NCI-H2171 (cell line): ENCODE measurements at places on chromosomes 2 and 18.
A peak's percentile ranks its signal among the peaks of the same experiment; 100 is the strongest.

GRCh38 chr2:38605298-38605830 is 2.6 kb upstream of the HNRNPLL start:
- no peak for DNase-seq

- peak; percentile 20 for DNase-seq
Measured at GRCh38 chr18:56709463-56709862, 58.3 kb downstream of the WDR7 start.

DNA sequence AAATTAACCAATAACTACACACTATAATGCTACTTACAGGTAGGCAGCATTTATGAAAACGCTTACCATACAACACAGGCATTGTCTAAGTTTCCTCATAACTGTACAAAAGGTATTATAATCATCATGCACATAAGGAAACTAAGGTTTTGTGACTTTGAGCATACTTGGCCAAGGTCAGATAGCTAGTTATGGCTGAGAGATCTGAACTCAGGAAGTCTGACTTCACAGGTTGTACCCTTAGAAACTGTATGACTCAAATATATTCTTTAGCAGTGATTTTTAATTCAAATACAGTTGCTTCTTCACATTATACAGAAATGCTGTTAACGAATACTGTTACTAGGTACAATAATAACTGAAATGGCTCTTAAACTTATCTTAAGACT is 89.3 kb downstream of the TRIP12 start:
- no peak for DNase-seq

DNA sequence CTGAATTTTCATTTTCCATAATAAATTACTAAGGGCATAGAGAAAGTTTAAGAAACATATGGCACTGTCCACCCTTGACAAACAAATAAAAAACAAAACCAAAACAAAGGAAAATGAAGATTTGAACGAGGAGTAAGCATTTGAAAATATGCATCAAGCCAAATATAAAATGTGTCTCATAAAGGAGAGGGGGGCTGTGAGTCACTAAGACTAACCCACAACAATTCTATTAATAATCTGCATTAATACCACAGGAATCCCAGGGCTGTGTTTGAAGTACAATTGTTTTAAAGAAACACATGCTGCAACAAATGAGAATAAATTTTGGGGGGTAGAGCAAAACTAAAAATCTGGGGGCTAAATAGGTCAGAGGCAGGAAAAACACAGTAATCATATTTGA is 53.8 kb upstream of the STK17B start:
- no peak for DNase-seq

DNA sequence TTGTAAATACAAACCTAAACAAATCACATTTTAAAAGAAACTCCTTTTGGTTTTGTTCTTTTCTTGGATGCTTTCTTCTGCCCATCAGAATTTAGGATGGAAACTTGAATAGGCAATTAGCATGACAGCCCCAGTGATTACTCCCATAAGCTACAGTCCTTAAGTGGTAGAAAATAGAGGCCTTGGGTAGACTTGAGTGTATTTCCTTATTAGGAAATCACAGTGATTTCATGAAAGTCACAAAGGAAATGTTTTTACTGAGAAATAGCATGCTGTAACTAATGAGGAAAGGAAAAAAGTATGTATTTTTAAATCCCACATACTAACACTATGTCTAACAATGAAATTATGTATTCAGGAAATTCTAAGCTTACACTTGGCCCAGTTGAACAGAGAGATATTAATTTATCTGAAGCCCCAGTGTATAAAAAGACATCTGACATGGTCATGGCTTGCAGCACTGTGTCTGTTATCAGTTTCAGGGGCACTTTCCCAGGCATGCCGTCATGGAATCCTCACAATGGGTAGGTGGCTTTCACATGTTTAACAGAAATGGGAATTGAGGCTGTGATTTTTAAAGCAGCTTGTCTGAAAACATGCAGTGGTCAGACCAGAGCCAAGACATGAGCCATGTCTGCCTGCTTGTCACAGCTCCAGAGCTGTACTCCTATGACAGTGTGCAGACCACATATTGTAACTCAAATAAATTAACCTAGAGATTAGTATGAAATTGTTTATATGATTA is 79.7 kb upstream of the TRIB2 start:
- DNase-seq: no peak

DNA sequence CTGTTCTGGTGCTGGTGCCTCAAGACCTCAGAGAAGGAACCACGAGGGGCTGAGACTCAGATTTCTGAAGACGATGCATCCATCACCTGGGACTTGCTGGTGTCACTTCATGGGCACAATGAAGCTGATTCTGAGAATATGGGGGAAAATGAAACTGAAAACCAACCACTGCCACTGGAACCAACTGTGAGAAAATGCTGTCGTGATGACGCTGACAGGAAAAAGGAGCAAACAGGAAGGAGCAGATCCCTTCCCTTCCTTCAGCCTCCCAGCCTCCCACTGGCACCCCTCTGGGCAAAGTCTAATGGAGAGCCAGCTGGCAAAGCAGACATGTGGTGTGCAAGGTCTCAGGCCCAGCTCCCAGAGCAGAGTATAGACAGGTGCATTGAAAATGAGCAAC is 109.7 kb downstream of the FOXI3 start:
- DNase-seq: no peak

DNA sequence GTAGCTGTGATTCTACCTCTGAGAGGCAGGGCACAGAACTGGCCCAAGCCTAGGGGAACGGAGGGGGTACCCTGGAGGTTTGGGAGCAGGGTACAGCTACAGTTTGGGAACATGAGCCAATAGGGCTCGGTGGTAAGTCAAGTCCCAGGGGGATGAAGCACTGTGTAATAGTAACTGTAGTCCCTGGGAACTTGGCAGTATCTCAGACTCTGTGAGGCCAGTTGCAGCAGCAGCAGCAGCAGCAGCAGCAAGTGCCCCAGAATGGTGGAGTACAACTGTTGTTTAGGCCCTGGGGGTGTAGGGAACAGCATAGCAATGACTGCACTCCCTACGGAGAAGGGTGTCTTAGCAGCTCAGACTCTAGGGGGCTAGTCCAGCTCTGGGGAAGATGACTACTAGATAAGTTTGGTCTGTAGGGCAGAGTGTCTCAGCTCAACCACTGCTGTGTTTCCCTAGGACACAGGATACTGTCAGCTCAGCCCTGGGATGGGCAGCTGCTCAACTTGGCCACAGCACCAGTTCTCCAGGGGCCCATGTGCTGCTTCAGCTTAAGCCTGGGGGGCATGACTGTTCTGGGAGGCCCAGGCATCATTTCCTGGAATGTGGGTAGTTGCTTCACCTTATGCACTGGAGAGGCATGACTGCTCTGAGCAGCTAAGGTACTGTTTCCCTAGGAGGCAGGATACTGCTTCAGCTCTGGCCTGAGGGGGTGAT is 20.5 kb downstream of the CARF start:
- no peak for DNase-seq

DNA sequence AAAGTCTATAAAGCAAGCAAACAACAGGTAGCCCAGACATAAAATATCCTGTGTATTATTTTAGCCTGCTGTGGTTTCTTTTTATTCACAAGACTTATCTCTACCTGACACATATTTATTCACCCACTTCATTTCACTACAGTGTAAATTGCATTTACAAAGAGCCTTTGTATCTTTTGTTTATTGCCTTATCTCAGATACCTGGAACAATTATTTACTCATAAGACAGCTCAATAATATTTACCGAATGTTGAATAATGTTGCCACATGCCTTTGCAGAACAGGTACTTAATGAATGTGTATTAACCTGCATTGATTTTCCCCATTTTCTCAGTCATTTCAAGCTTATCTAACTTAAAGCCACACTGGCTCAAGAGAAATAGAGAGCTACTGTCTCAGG is 603.6 kb downstream of the FBXO15 start:
- no peak for DNase-seq

- DNase-seq: no peak
Measured at GRCh38 chr2:96108151-96108540, 8.2 kb downstream of the ADRA2B start.

DNA sequence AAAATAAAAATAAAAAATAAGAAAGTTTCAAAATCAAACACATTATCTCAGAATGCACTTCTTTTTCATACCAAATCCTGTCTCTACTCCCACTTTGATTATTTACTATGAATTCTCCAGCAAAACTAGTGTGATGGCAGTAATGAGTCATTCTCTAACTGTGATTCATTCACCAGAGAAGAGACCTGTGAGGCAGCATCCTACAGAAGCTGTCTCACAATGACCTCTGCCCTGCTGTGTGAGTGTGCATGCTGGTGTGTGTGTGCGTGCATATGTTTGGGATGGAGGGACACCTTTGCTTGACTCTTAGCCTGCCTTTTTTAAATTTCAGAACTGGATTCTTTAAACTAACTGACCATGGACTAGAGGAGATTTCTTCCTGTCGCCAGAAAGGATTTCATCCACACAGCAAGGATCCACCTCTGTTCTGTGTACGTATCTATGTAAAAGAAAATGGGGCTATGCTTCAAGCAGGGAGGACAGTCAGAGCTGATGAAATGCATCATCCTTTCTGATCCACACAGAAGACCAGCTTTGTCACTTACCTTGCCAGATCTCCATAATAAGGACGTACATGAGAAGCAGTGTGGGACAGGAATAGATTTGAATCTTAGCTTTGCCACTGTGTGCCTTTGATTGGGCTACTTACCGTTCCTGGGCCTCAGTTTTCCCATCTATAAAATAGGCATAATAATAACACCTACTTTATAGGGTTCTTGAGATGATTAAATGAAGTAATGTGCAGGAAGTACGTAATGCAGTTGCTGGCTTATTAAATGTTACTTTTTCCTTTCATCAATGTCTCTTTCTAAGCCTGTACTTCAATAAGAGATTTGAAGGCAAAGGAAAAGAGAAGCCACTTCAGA is 31.2 kb downstream of the STAMBP start:
- no peak for DNase-seq

GRCh38 chr2:100041946-100042345 is 100.4 kb downstream of the AFF3 start:
- DNase-seq: no peak

GRCh38 chr2:72824224-72824842 is 1.5 kb downstream of the EXOC6B start:
- no peak for DNase-seq
